Muscle of leg (tissue), 16 donors: ENCODE measurements at places on chromosomes 3 and 15. TPM values are rescaled to one million over a fixed set of nuclear protein-coding genes. Genes with fewer than 3 reads are reported as not detected.

GRCh38 chr15:81863162-81863561 is 182.7 kb downstream of the MEX3B start:
- no peak for DNase-seq
- H3K27me3 ChIP-seq = no peaks in the 10 kb centered on the region
- H3K4me1 ChIP-seq = peaks cover 7% of the 10 kb centered on the region

DNA sequence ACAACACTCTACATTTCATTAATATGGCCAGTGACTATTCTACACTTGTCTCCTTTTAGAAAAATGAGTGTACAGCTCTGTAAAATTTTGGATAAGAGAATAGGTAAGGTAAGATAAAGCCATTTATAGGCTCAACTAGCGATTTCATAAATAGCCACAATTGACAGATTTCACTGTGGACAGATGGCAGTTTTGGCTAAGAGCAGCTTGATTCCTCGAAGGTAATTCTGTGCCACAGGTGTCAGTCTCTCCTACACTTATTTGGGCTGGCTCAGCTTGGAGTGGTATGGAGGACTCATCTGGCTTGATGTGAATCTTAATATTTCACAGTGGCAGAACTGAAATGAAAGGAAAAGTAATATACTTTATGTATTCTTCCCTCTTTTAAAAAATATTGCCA is 536.7 kb upstream of the TBL1XR1 start:
- H3K27ac ChIP-seq = peak overlapping the region; percentile 39
- no peaks in the 10 kb centered on the region for H3K27me3 ChIP-seq
- H3K4me3 ChIP-seq = no peak overlapping the region

DNA sequence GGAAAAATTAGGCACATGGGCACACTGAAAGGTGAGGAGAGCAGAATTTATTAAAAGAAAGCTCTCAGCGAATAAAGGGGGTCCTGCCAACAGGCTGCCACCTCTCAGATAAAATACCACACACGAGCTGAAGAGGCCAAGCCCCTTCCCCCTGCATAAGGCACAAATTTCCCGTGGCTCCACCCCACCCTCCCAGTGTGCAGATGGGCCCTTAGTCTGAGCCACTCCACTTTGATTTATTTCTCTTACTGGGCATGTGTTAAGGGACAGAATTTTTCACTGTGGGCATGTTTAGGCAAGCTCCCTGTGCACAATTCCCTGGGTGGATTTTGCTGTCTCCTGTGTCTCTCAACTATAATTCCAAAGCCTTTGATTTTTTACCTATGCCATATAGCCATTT is 409.8 kb downstream of the TBL1XR1 start:
- DNase-seq = no peak
- H3K4me1 ChIP-seq = no peaks in the 10 kb centered on the region
- H3K27ac ChIP-seq = no peak overlapping the region
- no peaks in the 10 kb centered on the region for H3K27me3 ChIP-seq
- no peak overlapping the region for H3K4me3 ChIP-seq

GRCh38 chr3:98588065-98588464 is 5.3 kb downstream of the CPOX start:
- peaks cover 5% of the 10 kb centered on the region for H3K4me1 ChIP-seq
- H3K4me3 ChIP-seq = no peak overlapping the region
- no peak for DNase-seq
- H3K36me3 ChIP-seq = peaks cover 23% of the 10 kb centered on the region
- no peaks in the 10 kb centered on the region for H3K27me3 ChIP-seq

GRCh38 chr3:16114930-16115329 is 59.5 kb upstream of the GALNT15 start:
- no peak overlapping the region for H3K27ac ChIP-seq
- no peak for DNase-seq
- H3K36me3 ChIP-seq = no peaks in the 10 kb centered on the region
- H3K4me1 ChIP-seq = peaks cover 3% of the 10 kb centered on the region
- no peaks in the 10 kb centered on the region for H3K27me3 ChIP-seq

- H3K4me3 ChIP-seq = no peak overlapping the region
- H3K36me3 ChIP-seq = no peaks in the 10 kb centered on the region
- no peak overlapping the region for H3K27ac ChIP-seq
- DNase-seq = no peak
Observed at GRCh38 chr15:71333839-71334238, 218.6 kb downstream of the THSD4 start.

DNA sequence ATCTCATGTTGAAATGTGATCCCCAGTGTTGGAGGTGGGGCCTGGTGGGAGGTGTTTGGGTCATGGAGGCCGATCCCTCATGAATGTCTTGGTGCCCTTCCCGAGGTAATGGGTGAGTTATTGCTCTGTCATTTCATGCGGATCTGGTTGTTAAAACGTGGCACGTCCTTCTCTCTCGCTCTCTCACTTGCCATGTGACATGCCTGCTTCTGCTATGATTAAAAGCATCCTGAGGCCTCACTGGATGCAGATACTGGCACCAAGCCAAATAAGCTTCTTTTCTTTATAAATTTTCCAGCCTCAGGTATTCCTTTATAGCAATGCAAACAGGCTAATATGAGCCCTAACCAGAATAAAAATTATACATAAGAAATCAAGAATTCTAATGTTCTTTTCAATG is 31.7 kb upstream of the HACD2 start:
- H3K4me3 ChIP-seq = no peak overlapping the region
- peaks cover 20% of the 10 kb centered on the region for H3K4me1 ChIP-seq
- no peak for DNase-seq
- H3K27ac ChIP-seq = no peak overlapping the region
- H3K27me3 ChIP-seq = no peaks in the 10 kb centered on the region

DNA sequence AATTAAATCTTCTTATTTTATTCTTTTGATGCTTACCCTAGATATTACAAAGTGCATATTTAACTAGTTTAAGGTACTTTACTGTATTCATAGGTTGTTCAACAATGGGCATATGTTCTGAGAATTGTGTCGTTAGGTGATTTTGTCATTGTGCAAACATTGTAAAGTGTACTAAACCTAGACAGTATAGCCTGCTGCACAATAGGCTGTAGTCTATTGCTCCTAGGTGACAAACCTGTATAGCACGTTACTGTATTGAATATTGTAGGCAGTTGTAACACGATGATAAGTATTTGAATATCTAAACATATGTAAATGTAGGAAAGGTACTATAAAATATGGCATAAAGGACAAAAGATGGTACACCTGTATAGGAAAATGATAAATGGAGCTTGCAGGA is 100.7 kb downstream of the CACNA2D3 start:
- H3K36me3 ChIP-seq = no peaks in the 10 kb centered on the region
- peaks cover under 1% of the 10 kb centered on the region for H3K27me3 ChIP-seq
- no peak for DNase-seq
- H3K27ac ChIP-seq = no peak overlapping the region

DNA sequence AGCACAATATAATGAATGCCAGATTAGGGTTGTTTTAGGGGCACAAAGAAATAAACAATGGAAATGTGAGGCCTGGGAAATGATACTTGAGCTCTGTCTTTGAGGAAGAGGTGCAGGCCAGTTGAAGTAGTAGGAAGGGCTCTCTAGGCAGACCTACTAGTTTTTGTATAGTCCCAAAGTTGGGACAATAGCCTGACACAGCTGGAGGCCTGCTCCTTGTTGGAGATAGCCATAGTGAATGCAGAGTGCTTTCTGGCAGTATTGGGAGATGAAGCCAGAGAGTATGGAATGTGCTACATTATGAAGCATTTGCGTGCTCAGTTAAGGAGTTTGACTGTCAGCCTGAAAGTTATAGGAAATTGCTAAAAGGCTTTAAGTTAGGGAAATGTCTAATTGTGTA is 251.2 kb upstream of the ZPLD1 start:
- DNase-seq = no peak
- no peak overlapping the region for H3K4me3 ChIP-seq
- no peaks in the 10 kb centered on the region for H3K36me3 ChIP-seq
- no peaks in the 10 kb centered on the region for H3K27me3 ChIP-seq

DNA sequence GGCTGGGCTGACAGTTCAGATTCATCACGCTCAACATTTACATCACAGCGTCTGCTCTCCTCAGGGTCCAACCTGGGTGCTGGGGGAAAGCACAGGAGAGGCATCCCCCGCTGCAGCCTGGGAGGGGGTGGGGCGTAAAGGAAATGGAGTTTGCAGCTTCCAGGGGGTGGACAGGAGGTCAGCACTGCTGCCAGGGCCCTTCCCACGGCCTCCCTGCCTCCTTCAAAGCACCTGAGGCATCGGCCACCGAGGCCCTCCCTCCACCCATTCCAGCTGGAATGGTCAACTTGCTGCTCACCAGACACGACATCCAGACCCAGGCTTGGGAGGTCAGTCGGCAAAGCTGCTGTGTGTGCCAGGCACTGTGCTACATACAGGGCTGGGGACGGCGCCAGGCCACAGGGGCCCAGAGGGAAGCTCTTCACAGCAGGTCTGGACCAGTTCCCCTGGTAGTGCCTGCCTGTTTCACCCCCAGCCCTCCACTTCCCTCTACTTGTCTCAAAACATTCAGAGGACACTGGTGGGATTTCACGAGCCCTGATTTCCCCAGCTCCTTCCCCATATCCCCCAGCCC is 120.7 kb downstream of the ANP32A start:
- H3K27ac ChIP-seq = no peak overlapping the region
- H3K4me3 ChIP-seq = no peak overlapping the region
- DNase-seq = peak; percentile 23
- no peaks in the 10 kb centered on the region for H3K36me3 ChIP-seq
- peaks cover 34% of the 10 kb centered on the region for H3K4me1 ChIP-seq

DNA sequence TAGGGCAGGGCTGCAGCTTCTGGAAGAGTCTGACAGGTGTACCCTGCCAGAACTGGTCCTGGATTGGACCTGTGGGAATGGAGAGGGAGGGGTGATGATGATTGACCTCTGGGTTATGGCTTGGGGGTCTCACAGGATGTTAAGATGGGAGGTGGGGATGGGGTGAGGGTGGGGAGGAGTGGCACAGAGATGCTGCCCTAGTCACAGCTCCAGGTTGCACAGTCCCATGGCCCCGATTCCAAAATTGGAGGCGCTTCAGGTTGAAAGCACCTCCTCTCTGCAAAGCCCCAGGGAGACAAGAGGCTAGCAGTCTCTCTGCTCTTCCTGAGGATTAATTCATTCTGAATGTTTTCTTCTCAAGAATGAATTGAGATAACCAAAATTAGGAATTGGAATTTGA is 101.4 kb downstream of the FAM43A start:
- H3K27ac ChIP-seq = no peak overlapping the region
- no peak overlapping the region for H3K4me3 ChIP-seq
- H3K27me3 ChIP-seq = no peaks in the 10 kb centered on the region
- H3K36me3 ChIP-seq = no peaks in the 10 kb centered on the region
- DNase-seq = no peak

DNA sequence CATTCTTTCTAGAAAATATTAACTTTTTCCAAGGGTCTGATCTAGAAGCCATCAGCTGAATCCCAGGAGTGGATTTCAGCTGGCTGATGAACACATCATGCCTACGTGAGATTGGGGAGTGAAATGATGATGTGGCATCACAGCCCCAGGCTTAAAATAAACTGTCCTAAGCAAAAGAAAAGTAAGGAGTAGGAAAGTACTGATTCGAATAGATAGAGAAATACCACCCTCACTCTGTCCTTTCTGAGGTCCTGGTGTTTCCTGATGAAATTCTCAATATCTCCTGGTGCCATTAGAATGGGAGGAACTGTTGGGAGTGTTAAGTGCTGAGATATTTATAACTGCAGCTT is 376.8 kb upstream of the SEMA6D start:
- H3K4me1 ChIP-seq = no peaks in the 10 kb centered on the region
- H3K27me3 ChIP-seq = no peaks in the 10 kb centered on the region
- H3K27ac ChIP-seq = no peak overlapping the region
- DNase-seq = no peak
- H3K36me3 ChIP-seq = no peaks in the 10 kb centered on the region
- H3K4me3 ChIP-seq = no peak overlapping the region

DNA sequence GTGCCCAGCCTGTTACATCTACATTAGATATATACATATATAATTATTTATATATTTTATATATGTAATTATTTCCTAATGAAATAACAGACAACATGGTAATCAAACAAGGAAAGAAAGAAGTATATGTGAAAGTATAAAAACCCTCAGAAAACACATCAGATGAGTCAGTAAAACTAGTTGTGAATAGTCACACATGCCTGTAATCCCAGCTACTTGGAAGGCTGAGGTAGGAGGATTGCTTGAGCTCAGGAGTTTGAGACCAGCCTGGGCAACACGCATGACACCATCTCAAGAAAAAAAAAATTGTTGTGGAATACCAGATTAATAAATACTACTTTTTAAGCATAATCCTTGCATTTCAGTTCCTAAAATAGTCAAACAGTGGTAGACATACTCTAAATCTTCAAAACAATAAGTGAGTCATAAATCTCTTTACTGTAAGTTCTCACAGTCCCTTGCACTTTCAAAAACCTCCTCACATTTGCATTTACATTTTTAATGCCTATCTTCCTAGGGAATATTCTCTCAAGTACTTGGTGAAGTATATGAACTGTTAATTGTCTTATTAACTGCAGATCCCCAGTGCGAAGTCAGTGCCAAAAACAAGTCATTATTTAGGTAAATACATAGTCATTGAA is 106.5 kb downstream of the MYO9A start:
- H3K27me3 ChIP-seq = no peaks in the 10 kb centered on the region
- DNase-seq = no peak
- peaks cover 2% of the 10 kb centered on the region for H3K36me3 ChIP-seq
- H3K27ac ChIP-seq = no peak overlapping the region
- no peaks in the 10 kb centered on the region for H3K4me1 ChIP-seq
- no peak overlapping the region for H3K4me3 ChIP-seq

GRCh38 chr15:40397688-40398412 is 7.7 kb upstream of the IVD start:
- no peaks in the 10 kb centered on the region for H3K4me1 ChIP-seq
- no peaks in the 10 kb centered on the region for H3K27me3 ChIP-seq
- peaks cover 11% of the 10 kb centered on the region for H3K36me3 ChIP-seq
- no peak overlapping the region for H3K4me3 ChIP-seq
- no peak overlapping the region for H3K27ac ChIP-seq
- no peak for DNase-seq

DNA sequence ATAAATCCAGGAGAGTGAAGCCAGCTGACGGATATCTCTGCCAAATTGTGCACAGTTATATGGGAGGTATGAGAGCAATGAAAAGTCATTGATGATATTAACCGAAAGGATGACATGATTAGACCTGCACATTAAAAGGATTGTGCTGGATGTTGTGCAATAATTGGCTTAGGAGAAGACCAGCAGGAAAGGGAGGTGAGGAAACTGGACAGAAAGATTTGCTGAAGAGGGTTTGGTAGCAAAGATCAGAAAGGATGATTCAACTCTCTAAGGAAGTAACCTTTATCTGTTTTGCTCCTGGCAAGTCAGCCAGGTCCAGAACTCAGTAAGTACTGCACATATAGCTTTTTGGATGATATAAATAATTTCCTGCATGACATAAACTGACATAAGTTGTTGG is 704.7 kb downstream of the GRM7 start:
- H3K4me3 ChIP-seq = no peak overlapping the region
- no peaks in the 10 kb centered on the region for H3K4me1 ChIP-seq
- no peaks in the 10 kb centered on the region for H3K27me3 ChIP-seq
- no peak for DNase-seq
- H3K27ac ChIP-seq = no peak overlapping the region
- no peaks in the 10 kb centered on the region for H3K36me3 ChIP-seq

Gene BLOC1S6
- 44.0 TPM for polyA plus RNA-seq

Gene XCR1
- polyA plus RNA-seq = 0.15 TPM

Gene FRMD5
- 0.45 TPM for polyA plus RNA-seq

Gene TPRG1
- 3.1 TPM for polyA plus RNA-seq

Gene RAB8B
- 14.9 TPM for polyA plus RNA-seq

Gene BLM
- 7.5 TPM for polyA plus RNA-seq
